ENCODE measurements at places on chromosomes 1 and 21. TPM values are rescaled to one million over a fixed set of nuclear protein-coding genes. Genes with fewer than 3 reads are reported as not detected.
A peak's percentile ranks its signal among the peaks of the same experiment; 100 is the strongest.

The DMBX1 gene
- not detected for total RNA-seq

The SEMA6C gene
- 4.9 TPM for total RNA-seq

The AADACL3 gene
- total RNA-seq, result not detected

The PLPPR4 gene
- not detected for total RNA-seq

DNA sequence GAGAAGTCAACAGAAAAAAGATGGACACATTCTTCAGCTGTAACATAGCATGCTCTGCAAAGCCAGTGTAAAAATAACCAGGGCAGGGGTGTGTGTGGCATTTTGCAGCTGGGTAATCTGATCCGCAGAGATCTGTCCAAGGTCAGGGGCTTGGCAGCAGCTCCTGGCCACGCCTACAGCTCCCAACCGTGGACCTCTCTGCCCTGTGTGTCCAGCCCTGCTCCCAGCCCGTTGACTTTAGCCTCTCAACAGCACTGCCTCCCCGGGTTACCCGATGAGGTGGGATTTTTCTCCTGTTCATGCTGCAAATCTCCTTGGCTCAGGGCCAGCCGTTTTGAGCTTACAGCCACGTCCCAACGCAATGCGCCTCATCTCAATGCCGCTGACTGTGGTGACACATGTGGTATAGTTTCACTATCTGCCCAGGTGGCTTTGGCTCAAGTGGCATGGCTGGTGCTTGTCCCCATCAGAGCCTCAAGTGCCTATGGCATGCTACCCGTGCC is 68.1 kb downstream of the VWA5B1 start:
- peaks cover 68% of the 10 kb centered on the region for H3K27me3 ChIP-seq
- H3K27ac ChIP-seq, result no peak overlapping the region
- H3K4me1 ChIP-seq, result peaks cover 25% of the 10 kb centered on the region
- H3K4me3 ChIP-seq, result no peak overlapping the region
- peak; percentile 79 for DNase-seq

GRCh38 chr1:11946647-11947046 is 12.1 kb downstream of the PLOD1 start:
- no peak overlapping the region for H3K27ac ChIP-seq
- H3K36me3 ChIP-seq, result peaks cover 12% of the 10 kb centered on the region
- no peak for DNase-seq
- H3K4me3 ChIP-seq, result no peak overlapping the region

DNA sequence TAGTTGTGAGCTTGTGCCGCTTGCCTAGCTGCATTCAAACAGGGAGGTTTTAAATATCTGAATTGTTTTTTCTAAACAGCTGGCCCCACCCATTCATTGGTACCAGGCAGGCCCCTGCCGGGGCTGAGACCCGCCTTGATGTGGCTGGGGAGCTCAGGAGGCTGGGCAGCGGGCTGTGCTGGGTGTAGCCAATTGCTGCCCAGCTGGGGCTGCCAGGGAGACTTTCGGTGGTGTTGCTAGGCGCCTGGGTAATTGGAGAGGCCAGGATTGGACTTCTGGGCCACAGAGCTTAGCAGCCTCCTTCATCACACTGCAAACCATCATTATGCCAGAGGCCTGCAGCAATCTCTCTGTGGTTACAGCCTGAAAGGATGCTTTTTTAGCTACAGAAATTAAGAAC is 12.2 kb downstream of the RHBDL2 start:
- H3K27me3 ChIP-seq, result no peaks in the 10 kb centered on the region
- H3K4me1 ChIP-seq, result no peaks in the 10 kb centered on the region
- no peak overlapping the region for H3K27ac ChIP-seq
- H3K36me3 ChIP-seq, result no peaks in the 10 kb centered on the region
- H3K4me3 ChIP-seq, result no peak overlapping the region

- H3K36me3 ChIP-seq, result no peaks in the 10 kb centered on the region
- H3K27me3 ChIP-seq, result no peaks in the 10 kb centered on the region
- no peak overlapping the region for H3K4me3 ChIP-seq
- H3K27ac ChIP-seq, result no peak overlapping the region
- no peak for DNase-seq
Observed at GRCh38 chr21:28419811-28420210, 572.9 kb downstream of the LTN1 start.

DNA sequence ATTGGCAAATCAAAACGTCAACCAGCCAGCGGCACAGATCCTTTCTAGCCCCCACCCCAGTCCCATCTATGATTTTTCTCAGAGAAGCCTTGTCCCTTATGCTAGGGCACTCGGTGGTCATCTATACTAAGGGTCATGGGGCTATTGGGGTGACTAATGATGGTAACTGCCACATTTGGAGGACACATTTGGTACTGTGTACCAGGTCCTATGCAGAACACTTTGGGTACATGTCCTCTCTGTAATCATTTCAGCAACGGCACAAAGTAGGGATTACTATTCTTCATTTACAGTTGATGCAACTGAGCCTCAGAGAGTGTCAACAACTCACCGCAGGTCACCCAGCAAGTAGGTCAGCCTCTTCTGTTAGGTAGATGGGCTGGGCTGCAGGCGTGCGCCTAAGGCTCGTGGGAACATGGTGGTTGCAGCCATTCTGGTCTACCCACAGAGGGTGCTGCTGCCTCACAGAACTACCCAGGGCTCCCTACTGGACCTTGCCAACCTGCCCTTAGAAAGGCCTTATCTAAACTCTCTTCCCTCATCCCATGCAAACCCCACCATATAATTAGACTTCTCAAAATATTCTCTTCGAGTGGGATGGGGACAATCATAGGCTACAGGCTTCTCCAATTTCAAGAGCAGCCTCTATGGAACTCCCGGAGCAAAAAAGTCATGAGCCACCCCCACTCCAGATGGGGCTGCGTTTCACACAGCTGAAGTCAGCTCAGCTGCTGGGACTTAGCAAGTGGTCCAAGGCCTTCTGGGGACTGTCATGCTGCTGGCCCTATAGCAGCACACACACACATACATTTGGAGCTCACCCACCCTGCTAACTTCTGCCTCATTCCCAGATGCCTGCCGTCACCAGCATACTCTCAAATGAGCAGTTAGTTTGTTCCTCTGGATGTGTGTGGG is 5.8 kb upstream of the SDHB start:
- H3K4me3 ChIP-seq, result no peak overlapping the region
- H3K4me1 ChIP-seq, result no peaks in the 10 kb centered on the region
- no peaks in the 10 kb centered on the region for H3K36me3 ChIP-seq
- peak overlapping the region; percentile 33 for H3K27ac ChIP-seq
- DNase-seq, result peak; percentile 78

DNA sequence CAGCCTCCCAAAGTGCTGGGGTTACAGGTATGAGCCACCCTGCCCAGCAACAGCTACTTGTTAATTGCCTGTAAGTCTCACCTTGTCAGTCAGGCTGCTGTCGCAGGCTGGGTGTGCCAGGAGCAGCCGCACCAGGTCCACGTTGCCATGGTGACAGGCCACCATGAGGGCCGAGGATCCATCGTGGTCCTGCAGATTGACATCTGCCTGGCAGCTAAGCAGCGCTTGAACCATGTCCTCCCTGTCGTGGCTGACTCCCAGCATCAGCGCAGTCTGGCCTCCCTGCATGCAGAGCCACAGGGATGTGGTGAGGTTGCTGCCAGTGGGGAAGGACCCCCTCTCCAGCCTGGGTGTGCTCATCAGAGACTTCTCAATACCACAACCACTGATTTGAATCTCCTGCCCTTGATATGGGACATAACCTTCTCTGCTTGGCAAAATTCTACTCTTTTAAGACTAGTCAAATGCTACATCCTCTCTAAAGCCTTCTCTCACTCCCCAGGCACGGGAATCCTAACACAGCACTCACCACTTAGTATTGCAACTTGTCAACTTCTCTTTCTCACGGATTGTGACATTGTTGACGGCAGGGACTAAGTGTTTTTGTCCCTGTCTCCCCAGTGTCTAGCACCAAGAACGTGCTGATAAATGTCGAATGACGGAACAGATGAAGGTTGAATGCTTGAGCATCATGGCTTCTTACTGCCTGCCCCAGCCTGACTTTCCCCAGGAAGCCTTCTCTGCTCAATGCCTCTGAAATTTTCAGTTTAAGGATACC is 52.9 kb downstream of the L1TD1 start:
- H3K4me1 ChIP-seq, result no peaks in the 10 kb centered on the region
- no peak for DNase-seq
- no peaks in the 10 kb centered on the region for H3K27me3 ChIP-seq
- H3K27ac ChIP-seq, result no peak overlapping the region

GRCh38 chr1:36339215-36339614 is 15.8 kb upstream of the EVA1B start:
- H3K27me3 ChIP-seq, result no peaks in the 10 kb centered on the region
- H3K4me1 ChIP-seq, result no peaks in the 10 kb centered on the region
- no peak overlapping the region for H3K4me3 ChIP-seq
- H3K27ac ChIP-seq, result no peak overlapping the region

GRCh38 chr1:32337855-32338636 is 2.0 kb upstream of the MARCKSL1 start:
- peak overlapping the region; percentile 9 for H3K27ac ChIP-seq
- H3K36me3 ChIP-seq, result peaks cover 7% of the 10 kb centered on the region
- H3K27me3 ChIP-seq, result no peaks in the 10 kb centered on the region

- DNase-seq, result no peak
- H3K4me1 ChIP-seq, result peaks cover 28% of the 10 kb centered on the region
- H3K27ac ChIP-seq, result peak within 1 kb of the TSS; percentile 96
- peak within 1 kb of the TSS; percentile 98 for H3K4me3 ChIP-seq
- H3K27me3 ChIP-seq, result no peaks in the 10 kb centered on the region
- H3K36me3 ChIP-seq, result peaks cover 6% of the 10 kb centered on the region
Observed at GRCh38 chr1:151060007-151060656, at the start of gene MLLT11. Gene MLLT11, plus strand, starts transcription at chr1:151060397. Its CDS starts 6,828 bp downstream, at chr1:151067225.

DNA sequence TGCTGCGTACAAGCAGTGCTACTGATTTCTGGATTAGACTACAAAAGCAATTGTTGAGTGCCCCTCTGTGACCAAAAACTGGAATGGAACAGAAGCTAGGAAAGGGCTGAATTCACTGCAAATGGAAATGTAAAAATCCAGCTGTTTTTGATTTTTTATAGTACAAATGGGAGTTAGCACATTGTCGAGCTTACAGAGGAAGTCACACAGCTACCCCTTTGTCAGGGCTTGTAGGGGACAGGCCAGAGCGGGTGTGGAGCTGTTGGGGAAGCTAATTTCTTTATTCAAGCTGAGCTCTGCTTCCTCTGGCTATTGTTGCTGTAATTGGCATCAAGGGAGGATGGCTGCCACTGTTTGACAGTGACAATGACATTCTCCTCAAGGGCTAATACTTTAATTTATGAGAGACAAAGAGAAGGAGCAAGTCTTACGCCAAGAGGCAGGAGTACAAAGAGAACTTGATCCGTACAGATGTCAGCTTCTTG is 96.1 kb downstream of the SLC35F3 start:
- no peak overlapping the region for H3K27ac ChIP-seq
- no peak overlapping the region for H3K4me3 ChIP-seq
- DNase-seq, result no peak
- H3K4me1 ChIP-seq, result no peaks in the 10 kb centered on the region

- H3K27me3 ChIP-seq, result no peaks in the 10 kb centered on the region
- H3K4me3 ChIP-seq, result no peak overlapping the region
- H3K36me3 ChIP-seq, result no peaks in the 10 kb centered on the region
- no peak overlapping the region for H3K27ac ChIP-seq
- peaks cover 23% of the 10 kb centered on the region for H3K4me1 ChIP-seq
Observed at GRCh38 chr1:151949371-151950193, 40.3 kb upstream of the THEM4 start.
